ENCODE measurements at places on chromosomes 2 and 18.

- DNase-seq: no peak
Measured at GRCh38 chr2:141554810-141555209, 576.0 kb downstream of the LRP1B start.

- no peak for DNase-seq
Measured at GRCh38 chr2:158776231-158776630, 18.9 kb upstream of the DAPL1 start.

DNA sequence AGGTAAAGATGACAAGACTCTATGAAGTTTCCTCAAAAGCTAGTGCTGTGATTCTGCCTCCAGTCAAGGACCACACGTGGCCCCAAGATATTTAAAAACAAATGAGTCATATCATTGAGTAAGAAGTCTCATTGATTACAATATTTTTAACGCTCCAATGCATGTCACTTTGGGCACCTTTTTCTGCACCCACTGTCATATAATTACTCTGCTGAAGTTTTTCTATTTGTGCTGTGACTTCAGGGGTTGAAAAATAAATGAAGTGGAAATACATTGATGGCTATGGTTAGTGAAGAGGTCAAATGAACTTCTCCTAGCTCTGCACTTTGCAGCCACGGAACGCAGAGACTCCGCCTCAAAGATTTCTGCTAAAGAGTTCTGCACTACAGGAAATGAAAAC, 344.3 kb upstream of the KYNU start:
- no peak for DNase-seq

GRCh38 chr2:101596333-101596732, 101.2 kb upstream of the MAP4K4 start:
- DNase-seq: no peak

DNA sequence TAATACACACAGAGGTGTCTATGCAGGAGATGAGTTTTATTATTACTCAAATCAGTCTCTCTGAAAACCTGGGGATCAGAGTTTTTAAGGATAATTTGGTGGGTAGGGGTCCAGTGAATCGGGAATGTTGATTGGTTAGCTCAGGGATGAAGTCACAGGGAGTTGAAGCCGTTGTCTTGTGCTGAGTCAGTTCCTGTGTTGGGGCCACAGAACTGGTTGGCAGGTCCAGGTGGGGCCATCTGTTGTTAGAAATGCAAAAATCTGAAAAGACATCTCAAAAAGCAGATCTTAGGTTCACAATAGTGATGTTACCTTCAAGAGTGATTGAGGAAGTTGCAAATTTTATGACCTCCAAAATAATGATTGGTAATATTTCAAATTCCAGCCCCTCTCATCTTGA, 86.9 kb downstream of the VSNL1 start:
- no peak for DNase-seq

- no peak for DNase-seq
Measured at GRCh38 chr2:88078643-88079172, 11.1 kb downstream of the SMYD1 start.

DNA sequence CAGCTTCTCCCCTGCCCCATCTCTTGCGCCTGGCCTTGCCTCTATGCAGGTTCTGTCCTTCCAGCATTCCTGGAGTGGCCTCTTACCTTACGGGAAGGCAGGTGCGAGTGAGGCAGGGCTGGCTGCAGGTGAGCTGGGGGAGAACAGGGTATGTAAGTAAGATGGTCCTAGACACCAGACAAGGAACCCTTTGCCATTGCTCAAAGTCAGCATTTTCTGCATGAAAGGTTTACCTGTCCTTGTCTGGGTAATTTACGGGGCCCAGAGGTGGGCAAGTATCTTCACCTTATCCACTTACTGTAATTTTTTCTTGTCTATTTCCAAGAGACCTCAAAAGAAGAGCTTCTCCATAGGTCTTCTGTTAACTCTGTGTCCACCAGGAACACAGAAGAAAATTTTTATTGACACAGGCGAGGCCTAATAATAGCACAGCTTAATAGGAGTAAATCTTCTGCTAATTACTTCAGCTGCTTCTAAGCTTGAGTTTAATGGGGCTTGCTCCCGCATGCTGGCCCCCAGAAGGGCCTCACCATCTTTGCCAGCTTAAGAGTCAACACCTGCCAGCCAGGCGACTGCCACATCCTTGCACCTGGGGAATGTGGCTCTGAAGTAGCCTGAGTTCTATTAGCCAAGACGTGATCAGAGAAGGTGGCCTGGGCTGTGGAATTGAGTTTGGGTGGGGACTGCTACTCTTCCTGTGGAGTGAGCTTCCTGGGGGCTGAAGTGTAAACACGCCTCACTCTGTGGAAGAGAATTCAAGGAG, 27.1 kb downstream of the PCARE start:
- DNase-seq: no peak

DNA sequence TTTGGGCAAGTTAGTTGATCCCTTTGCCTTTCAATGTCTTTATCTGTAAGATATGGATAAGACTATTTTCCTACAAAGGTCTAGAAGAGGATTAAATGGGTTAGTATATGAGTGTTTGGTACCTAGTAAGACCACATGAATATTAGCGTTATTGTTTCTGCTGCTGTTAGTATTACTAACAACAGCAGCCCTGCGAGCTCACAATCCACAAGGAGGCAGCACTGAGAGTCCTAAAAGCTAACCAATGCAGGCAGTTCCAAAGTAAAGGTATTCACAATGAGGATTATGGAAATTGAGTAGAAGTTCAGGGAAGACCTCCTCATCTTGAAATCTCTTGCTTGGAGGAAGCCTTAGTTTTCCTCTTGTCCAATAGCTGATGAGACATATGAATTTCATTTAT, 248.9 kb downstream of the TDRD15 start:
- no peak for DNase-seq

DNA sequence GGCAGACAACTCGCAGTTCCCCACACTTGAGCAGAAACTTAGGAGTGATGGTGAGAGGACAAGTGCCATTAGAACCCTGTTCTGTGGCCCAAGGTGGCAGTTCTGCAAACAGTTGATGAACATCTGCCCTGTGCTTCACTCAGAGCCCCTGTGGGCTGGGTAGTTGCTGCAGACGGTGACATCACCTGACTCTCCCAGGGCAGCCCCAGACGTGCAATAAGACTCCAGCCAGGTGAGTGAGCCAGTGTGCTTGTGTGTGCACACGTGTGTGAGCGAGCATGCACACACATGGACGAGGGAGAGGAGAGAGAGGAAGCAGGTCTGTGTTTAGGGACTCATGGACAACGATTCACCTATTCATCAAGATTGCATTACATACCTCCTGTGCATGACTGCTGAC, 136.0 kb upstream of the GLI2 start:
- no peak for DNase-seq

DNA sequence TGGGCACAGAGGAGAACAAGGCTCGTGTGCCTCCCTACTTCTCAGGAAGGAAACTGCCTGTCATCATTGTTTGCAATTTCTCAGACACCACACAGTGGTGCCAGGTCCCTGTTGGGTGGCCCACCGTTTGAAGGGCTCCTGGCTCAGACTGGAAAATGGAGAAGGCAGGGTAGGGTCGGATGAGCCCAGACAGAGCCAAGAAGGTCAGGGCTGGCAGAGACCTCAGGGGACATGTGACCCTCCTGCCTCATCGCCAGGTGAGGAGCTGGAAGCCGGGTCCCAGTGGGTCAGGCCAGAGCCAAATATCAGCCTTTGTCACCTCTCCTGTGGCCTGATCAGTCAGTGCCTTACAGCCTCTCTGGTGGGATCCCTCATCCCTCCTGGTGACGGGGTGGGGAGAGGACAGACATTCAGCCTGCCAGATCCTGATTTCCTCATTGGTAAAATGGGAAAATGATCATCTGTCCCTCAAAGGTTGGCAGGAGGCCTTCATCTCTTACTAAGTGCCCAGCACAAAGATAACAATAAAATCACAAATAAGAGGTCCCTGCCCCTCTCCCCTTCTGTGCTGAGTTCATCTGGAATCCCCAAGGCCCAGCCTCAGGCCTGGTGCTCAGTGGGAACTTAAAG, 117.6 kb downstream of the CAPN13 start:
- DNase-seq: no peak

GRCh38 chr2:119338272-119338671, 28.4 kb downstream of the C2orf76 start:
- DNase-seq: no peak

GRCh38 chr2:10151462-10151861, 28.9 kb downstream of the RRM2 start:
- no peak for DNase-seq

DNA sequence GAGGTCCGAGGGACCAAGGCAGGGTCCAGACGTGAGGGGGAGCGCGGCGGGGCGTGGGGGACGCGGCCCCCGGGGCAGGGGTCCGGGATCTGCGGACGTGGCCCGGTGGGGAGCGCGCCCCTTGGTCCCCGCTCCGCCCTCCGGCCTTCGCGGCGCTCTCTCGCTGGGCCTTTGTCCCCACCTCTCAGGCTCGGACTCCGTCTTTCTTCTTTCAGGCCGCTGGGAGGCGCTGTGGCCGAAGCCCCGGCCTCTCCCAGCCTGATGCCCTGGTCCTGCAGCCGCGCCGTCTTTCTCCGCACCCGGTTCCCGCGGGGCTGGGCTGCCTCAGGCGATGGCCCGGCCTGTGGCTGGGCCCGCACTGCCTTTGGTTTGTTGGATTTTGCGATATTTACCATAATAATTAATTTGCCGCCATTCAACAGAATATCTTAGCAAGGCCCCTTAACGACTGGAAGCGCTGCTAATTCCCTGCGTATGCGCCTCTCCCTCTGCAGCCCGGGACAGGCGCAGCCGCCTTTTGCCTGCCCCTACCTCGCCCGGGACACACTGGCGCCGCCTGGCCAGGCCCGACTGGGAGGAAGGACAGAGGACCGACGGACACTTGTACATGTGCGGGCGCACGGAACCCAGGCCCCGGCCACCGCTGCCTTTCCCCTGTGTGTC, 10.8 kb downstream of the SIX3 start:
- DNase-seq: peak; percentile 39

GRCh38 chr2:589281-590130, 87.7 kb downstream of the TMEM18 start:
- peak; percentile 33 for DNase-seq

DNA sequence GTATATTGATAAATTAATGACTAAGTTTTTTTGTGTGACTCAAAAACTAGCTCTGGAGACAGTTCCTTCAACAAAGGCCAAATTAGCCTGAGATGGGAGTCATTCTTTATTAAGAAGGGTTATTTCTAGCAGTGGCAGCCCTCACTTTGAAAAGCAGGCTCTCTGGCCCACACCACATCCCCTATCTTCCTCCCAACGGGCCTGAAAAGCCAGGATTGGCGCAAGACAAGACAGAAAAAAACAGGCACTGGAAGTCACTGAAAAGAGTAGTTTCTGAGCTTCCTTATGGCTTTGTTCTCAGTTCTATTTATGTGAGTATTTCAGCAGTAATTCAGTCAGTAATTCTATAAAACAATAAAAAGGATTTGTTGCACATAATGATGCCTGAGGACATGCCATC, 149.0 kb downstream of the LAMA3 start:
- DNase-seq: no peak

DNA sequence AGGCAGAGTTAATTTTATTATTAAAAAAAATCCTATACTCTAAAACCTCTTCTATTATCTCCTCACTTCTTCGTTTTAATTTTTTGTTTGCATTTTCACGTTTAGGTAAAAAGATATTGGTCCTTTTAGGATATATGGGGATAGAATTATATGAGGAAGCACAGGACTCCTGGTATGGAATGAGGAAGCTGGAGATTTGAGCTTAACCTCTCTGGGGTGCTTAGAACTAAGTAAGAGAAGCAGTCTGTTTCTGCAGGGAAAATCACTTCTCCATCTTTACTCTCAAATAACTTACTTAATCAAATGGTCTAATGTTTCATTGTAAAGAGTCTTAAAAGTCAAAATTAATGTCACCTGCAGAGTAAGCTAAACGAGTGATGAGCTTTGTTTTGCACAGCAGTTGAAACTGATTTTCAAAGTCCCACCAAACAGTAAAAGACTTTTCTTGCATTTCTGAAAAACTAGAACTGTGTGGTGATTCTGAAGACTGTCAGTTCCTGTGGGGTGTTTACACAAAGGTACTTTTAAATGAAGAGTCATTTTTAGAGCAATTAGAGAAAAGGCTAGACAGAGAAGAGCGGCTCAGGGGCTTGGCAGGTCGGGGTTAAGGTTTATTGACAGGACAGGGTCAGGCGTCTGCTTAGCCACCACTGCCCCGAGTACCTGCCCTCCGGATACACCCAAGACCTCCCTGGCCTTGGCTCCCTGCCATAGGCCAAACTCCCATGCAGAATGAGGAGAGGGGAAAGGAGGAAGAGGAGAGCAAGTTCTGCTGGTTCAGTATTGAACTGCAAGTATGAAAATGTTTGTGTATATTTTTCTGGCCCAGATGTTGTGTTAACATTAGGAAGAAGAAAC, 21.6 kb downstream of the METAP1D start:
- DNase-seq: no peak

- no peak for DNase-seq
Measured at GRCh38 chr2:217846321-217846743, 156.5 kb downstream of the TNS1 start.

DNA sequence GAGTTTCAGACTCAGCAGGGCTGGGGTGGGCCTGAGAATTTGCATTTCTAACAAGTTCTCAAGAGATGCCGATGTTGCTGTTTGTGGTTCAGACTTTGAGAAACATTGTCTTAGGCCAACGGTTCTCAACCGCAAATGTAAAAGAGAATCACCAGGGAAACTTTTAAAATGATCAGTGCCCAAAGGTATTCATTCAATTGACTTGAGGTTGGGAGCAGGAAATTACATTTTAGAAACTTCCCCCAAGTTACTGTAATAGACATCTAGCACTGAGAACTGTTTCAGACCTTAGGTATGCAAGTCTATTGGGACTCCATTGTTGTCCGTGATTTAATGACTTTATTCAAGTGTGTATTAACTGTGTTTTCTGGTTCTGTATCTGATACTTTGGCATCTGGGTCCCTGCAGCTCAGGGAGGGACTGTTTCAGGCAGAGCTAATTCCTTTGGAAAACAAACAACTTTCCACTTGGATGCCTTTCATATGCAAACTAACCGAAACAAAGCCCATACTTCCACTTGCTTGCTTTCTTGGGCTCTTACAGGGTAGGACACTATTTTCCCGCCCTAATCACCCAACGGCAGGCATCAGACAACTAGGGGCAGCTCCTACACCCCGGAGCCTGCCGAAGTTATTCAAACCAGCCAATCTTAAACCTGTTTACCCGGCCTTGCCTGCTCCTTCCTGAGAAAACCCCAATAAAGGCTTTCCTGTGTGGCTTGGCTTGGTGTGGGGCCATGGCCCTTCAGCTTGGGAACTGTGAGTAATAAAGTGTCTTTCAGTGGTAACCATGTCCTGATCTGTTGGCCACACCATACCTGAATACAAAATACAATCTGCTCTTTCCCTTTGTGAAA, 97.6 kb downstream of the POLE4 start:
- no peak for DNase-seq

GRCh38 chr2:1986598-1986997, 242.3 kb upstream of the PXDN start:
- no peak for DNase-seq

GRCh38 chr18:3798032-3798431, 348.1 kb downstream of the TGIF1 start:
- DNase-seq: no peak

GRCh38 chr18:21341141-21341540, 99.1 kb downstream of the GREB1L start:
- no peak for DNase-seq

DNA sequence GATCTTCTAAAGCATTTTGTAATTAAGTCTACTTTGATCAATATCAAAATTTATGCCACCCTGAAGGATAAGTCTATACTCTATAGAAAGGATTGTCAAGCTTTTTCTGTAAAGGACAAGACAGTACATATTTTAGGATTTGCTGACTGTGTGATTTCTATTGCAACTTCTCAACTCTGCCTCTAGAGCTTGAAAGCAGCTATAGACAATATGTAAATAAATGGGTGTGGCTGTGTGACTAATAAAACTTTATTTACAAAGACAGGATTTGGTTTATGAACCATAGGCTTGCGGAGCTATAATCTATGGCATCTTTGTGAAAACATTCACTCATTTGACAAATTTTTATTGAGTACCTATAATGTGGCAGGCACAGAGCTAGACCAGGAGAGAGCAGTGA, 18.4 kb downstream of the UPP2 start:
- DNase-seq: no peak
